ENCODE measurements at places on chromosomes 16 and 17.

DNA sequence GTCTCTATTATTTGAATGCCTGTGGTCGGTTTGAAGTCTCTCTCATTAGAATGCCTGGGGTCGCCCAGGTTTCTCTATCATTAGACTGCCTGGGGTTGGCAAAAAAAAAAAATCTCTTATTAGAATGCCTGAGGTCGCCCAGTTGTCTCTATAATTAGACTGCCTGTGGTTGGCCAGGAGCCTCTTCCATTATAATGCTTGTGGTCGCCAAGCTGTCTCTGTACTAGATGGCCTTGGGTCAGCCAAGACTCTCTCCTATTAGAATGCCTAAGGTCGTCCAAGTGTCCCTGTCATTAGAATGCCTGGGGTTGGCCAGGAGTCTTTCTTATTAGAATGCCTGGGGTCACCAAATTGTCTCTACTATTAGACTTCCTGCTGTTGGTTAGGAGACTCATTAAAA, 2228.4 kb downstream of the TP53TG3F start:
- DNase-seq: no peak

DNA sequence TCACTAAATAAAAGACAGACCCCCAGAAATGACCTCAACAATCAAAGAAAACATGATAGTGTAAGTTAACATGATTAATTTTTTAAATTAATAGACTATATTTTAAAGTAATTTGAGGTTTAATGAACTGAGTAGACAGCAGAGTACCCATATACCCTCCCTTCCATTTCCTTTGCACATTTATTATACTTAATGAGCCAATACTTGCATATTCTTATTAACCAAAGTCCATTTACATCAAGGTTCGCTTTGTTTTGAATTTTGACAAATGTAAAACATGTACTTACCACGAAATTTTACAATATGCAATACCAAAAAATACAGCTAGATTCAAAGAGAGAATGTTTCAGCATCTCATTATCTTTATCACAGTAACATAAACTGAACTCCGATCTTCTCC, 72.7 kb downstream of the KANSL1 start:
- no peak for DNase-seq

DNA sequence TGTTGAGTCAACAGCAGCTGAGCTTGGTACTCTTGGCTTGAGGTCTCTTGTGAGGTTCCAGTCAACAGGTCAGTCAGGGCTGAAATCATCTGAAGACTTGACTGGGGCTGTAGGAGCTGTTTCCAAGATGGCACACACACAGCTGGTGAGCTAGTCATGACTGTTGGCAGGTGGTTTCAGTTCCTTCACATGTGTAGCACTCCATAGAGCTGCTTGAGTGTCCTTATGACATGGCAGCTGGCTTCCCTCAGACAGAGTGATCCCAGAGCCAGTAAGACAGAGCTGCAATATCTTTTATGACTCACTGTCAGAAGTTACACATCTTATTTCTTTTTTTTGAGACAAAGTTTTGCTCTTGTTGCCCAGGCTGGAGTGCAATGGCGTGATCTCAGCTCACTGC, 19.5 kb upstream of the GAS7 start:
- no peak for DNase-seq

GRCh38 chr17:73247726-73248125, 14.0 kb downstream of the CPSF4L start:
- no peak for DNase-seq

DNA sequence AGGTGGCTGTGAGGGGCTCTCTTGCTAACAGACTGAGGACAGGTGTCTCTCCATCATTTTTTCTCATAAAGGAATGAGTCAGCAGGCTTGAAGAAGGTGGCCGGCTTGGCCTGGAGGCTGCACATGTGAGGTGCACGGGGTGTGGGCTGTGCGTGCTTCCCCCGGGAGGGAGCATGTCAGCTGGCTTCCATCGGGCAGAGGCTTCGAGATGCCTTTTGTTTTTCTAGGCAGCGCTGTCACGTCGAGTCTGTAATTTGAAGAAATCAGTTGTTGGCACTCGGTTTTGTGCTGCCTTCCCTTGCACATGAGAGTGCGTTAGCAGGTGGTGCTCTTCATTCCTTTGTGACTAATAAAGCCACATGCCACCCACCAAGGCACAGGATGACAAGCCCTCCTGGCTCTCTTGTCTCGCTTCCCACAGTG, 89.7 kb downstream of the NPIPB11 start:
- no peak for DNase-seq

- DNase-seq: no peak
Observed at GRCh38 chr16:57593021-57593420, 35.4 kb upstream of the ADGRG1 start.

DNA sequence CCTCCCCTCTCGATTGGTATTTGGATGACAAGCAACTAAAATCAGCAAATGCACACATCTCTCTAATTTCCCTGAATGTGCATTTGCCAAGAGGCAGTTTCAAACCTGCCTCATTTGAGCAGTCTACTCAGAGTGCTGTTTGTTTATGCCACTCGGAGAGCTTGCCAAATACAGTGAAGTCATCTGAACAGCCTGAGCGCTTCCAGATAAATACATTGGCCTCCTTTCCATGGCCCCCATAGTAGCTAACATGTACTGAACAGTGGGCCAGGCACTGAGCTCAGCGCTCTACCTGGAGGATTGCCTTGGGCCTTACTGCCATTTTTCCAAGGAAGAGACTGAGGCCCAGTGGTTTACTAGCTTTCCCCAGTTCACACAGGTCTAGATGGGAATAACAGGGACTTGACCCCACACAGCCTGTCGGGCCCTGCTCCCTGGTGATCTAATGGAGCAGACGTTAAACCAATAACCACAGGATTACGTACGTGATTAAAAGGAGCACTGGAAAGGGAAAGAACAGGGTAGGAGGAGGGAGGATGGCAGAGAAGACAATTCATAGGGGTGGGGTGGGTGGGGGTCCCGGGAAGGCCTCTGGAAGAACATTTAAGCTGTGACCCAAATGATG, 18.7 kb upstream of the ANKRD40CL start:
- DNase-seq: no peak

GRCh38 chr17:78723001-78723796, 58.9 kb downstream of the CYTH1 start:
- DNase-seq: no peak

GRCh38 chr17:67225316-67225715, 19.7 kb downstream of the HELZ start:
- no peak for DNase-seq

- DNase-seq: no peak
Observed at GRCh38 chr16:49799172-49799571, 56.7 kb downstream of the ZNF423 start.

- DNase-seq: no peak
Observed at GRCh38 chr16:58636466-58636865, 6.8 kb upstream of the CNOT1 start.

Data from CD4-positive, alpha-beta T cell treated with Interleukin-21 for 1 hour (primary cell).